ENCODE measurements at places on chromosomes 2 and 18.

GRCh38 chr2:180124273-180125139, 117.4 kb upstream of the CWC22 start:
- DNase-seq = peak; percentile 46

GRCh38 chr2:9473985-9474360, 378 bp upstream of the IAH1 start:
- DNase-seq = peak; percentile 32

DNA sequence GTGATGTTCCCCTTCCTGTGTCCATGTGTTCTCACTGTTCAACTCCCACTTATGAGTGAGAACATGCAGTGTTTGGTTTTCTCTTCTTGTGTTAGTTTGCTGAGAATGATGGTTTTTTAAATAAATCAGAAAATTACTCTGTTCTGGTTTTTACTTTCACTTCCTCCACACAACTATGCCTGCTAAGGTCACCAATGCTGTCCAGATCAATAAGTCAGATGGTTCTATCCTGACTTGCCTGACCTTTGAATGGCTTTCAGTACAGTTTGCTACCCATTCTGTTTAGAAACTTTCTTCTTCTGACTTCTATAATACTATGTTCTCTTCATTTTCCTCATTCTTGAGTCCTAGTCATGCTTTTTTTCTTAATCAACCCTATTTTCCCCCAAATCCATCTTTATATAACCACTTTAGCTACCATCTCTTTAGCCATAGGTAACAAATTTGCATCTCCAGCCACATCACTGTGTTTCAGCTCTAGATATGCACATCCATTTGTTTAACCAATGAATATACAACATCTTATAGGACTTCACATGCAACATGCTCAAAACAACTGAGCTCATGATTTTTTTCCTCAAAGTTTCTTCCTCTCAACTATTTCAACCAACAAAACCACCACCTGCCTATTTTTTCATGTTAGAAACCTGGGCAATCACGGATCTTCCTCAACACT, 58.8 kb upstream of the SLC38A11 start:
- no peak for DNase-seq

- peak; percentile 82 for DNase-seq
Observed at GRCh38 chr2:27086090-27086723, 365 bp upstream of the KHK start.

- DNase-seq = no peak
Observed at GRCh38 chr2:236803621-236804020, 234.0 kb downstream of the ACKR3 start.
